ENCODE measurements at places on chromosomes 7 and 10. TPM values are rescaled to one million over a fixed set of nuclear protein-coding genes. Genes with fewer than 3 reads are reported as not detected.

DNA sequence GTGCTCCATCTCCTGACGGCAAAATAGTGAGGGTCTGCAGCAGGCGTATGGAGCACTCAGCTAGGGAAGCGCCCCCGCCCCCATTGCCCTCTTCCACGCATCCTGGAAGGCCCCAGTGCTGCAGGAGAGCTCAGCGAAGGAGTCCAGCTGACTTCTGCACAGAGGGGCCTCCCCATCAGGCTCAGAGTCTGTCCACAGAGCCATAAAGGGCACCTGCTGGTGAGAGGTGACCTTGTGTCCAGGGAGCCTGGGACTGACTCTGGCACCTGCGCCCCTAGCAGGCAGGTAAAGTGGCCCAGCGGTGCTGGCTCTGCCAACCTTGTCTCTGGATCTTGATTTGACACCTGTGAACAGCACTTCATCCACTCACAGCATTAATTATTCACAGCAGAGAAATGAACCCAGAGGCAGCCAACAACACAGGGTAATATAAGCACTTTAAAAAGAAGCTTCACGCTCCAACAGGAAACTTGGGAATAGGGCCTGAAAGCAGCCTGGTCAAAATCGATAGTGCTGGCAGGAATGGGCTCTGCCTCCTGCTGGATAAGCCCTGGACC is 59.6 kb downstream of the VOPP1 start:
- DNase-seq: no peak

DNA sequence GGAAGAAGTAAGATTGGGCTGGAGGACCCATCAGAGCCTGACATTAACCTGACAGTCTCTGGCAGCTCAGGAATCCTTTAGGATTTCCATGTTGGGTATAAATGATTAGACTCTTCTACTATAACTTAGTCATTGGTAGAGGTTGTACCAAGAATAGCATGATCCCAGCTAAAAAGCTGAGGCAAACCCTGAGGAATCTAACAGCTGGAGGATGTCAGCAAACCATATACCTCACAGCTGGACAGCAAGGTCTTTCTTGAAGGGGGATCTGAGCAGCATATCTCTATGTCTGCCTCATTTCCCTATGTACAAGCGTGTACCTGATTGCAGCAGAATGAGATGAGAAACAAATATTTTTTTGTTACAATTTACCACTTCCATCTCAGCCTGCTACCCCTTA is 103.2 kb downstream of the NPSR1 start:
- DNase-seq: no peak

The TRIL gene
- polyA plus RNA-seq: 1.6 TPM

GRCh38 chr7:137923380-137923779 is 76.6 kb upstream of the DGKI start:
- no peak for DNase-seq

DNA sequence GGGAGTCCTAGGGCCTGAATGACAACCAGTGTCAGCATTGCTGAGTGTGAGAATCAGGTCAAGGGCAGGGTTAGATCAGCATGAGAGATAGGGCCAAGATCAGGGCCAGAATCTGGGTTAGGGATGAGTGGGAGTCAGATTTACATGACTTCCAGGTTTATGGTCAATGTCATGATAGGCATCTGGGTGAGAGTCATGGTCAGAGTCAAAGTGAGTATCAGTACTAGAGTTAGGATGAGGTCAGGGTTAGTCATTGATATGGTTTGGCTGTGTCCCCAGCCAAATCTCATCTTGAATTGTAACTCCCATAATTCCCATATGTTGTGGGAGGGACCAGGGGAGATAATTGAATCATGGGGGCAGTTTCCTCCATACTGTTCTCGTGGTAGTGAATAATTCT is 12.3 kb downstream of the MRPS24 start:
- no peak for DNase-seq
